Stimulated activated CD4-positive, alpha-beta T cell treated with anti-CD3 and anti-CD28 coated beads, Interleukin-15, amount 100 ng/mL, for 48 hours (primary cell): ENCODE measurements at places on chromosomes 6 and 20.
A peak's percentile ranks its signal among the peaks of the same experiment; 100 is the strongest.

- DNase-seq, result no peak
Measured at GRCh38 chr6:20589266-20589665, 55.0 kb downstream of the CDKAL1 start.

- DNase-seq, result no peak
Measured at GRCh38 chr20:53872561-53873229, 197.7 kb downstream of the BCAS1 start.

DNA sequence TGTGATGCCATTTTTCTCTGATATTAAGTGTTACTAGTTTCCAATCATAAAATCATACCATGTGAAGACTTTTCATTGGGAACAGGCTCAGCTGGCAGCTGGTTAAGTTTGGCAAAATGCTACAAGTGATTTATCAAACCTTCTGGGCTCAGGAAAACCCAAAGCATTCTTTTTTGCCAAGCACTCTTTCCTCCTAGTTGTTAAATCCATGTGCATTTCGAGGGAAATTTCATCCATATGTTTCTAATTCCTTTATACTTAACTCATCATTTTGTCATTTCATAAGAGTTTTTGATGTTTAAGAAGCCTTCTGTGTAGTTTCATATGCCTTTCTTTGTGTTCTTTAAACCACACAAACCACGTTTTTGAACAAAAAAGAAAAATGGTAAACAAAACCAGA, 217.6 kb upstream of the PDE10A start:
- no peak for DNase-seq

- no peak for DNase-seq
Measured at GRCh38 chr6:22598339-22598738, 29.0 kb downstream of the HDGFL1 start.

- no peak for DNase-seq
Measured at GRCh38 chr6:108706649-108707048, 141.6 kb upstream of the ARMC2 start.

DNA sequence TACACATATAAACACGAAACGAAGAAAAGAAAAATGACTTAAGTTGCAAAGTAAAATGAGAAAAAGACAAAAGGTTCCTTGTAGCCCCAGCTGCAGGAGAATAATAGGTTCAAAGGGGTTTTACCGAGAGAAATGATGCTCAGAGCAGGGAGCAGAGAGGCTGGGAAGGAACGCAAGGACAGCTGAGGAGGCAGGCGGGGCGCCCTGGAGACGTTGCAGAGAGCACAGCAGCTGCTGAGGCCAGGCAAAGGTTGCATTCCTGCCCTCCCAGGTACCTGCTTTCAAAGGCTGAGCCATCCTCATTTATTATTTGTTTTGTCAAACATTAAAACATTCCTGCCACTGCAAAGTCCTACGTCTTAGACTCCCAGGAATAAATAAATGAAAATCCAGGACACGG, 16.2 kb upstream of the VAPB start:
- DNase-seq, result no peak

DNA sequence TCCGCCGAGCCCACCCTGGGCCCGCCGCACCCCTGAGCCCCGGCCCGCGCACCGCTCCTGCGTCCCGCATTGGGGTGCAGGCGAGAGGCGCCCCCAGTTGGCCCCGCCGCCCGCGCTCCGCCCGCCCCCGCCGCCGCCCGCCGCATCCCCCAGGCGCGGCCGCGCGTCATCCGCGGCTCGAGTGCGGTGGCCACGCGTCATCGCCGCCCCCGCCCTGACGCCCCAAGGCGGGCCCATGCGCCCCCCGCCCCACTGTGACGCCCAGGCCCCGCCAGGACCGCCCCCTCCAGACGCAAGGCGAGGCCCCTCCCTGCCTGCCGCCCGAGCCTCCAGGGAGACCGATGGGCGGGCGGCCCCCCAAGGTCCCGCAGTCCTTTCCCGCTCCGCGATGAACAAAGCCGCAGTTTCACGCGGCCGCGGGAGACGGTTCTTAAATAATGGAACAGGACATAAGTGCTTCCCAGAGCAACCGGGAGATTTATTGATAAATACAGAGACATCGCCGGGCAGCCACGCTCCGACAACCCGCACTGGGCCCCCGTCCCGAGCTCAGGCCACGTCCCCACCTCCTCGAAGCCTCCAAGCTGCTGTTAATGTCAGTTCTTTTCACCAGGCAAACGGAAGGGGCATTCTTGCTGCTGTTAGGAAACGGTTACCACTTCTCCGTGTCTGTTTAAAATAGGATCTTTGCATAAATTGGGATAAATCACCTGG, at the start of gene ANKRD60:
TSS of gene ANKRD60 (minus strand) at position 170 of the 714 bp plus-strand sequence. CDS start at position 170, 0 bp downstream.
- DNase-seq, result no peak

- DNase-seq, result no peak
Measured at GRCh38 chr6:29559524-29560287, at the start of gene UBD. UBD (minus strand) TSS chr6:29559732; CDS start chr6:29559701, 31 bp downstream.

- no peak for DNase-seq
Measured at GRCh38 chr20:33600981-33601380, 61.1 kb upstream of the C20orf144 start.

DNA sequence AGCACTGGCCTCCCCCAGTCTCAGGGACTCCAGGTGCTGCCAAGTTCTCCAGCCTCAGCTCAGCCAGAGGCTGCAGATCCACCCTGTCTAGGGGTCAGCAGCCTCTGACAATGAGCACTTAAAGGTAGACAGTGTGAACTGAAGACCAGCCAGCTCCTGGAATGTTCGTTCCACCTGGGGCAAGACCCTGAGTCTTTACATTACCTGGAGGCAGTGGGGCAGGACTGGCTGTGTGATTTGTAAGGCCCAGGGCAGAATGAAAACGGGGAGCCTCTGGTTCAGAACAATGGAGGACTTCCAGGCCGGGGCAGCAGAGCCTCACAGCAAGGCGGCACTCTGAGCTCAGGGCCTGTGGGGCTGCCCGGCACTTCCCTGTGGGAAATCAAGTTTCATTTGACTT, 65.0 kb downstream of the CTCFL start:
- DNase-seq, result no peak

GRCh38 chr6:41036186-41036585, 2.8 kb downstream of the UNC5CL start:
- DNase-seq, result no peak

DNA sequence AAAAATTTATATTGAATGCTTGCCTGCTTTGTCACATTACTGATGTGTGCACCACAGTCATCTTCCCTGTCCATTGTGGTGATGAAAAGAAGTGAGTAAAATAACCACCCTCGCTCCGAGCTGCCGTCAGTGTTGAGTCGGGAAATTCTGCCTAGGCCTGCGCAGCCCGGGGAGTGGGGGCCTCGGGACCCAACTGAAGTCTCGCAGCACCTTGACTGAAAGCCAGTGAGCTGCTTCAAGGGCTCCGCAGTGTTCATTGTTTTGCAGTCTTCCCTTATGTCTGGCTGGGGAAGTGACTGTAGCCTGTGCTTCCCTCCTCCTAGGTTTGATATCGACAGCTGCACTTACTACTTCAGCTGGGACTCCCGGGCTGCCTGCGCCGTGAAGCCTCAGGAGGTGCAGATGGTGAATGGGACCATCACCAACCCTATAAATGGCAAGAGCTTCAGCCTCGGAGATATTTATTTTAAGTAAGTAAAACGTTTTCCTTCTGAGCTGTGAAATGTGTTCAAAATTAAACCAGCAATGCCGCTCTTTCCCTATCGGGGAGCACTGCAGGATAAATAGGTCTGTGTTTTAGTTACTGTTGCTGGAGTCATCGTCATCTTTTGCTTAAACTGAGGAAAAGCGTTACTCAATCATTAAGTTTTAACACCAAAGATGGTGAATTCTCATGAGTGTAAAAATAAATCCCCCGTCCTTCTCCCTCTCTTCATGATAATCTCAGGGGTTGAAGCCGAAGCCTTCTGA, 32.7 kb upstream of the SLC22A1 start:
- DNase-seq, result no peak

GRCh38 chr20:5463007-5463686, 146.4 kb upstream of the PROKR2 start:
- no peak for DNase-seq

DNA sequence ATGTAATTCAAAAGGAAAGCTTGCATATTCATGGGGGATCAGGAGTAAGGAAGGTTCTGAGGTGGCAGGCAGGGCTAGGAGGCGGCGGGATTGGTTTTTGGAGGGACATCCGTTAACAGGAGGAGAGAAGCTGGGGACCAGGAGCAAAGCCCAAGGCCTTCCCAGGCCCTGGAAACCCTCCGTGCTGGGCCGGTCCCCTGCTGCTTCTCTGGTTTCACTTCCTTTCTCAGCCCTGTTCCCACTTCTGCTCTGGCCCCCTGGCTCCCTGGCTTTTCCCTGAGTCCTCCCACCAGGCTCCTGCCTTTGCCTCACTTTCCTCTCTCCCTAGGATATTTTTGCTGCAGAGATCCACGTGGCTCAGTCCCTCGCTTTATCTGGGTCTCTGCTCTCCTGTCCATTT, 26.4 kb upstream of the SALL4 start:
- no peak for DNase-seq

GRCh38 chr6:168050225-168050880, 28.7 kb downstream of the FRMD1 start:
- DNase-seq, result no peak

GRCh38 chr6:170089963-170090362, 200.9 kb downstream of the DLL1 start:
- DNase-seq, result no peak

- no peak for DNase-seq
Measured at GRCh38 chr20:38579921-38580320, 1.1 kb upstream of the ADIG start.

DNA sequence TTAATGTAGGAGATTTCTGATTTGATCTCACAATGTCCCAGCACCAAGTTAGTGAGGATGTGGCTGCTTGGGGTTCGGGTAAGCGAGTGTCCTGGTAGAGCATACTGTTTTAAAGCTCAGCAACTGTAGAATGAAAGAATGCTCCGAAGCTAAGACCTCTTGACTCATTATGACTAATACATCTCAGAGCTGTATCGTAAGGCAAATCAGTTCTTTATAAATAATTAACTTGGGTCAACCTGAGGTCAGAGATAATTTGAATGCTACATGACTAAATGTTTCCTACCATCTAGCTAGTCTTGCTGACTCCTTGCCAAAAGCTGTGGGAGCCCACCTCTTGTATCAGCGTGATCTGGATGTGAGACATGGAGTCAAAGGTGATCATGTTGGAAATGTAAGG, 128.8 kb upstream of the PDE7B start:
- DNase-seq, result no peak

- DNase-seq, result no peak
Measured at GRCh38 chr6:47106721-47107197, 64.6 kb upstream of the ADGRF1 start.

DNA sequence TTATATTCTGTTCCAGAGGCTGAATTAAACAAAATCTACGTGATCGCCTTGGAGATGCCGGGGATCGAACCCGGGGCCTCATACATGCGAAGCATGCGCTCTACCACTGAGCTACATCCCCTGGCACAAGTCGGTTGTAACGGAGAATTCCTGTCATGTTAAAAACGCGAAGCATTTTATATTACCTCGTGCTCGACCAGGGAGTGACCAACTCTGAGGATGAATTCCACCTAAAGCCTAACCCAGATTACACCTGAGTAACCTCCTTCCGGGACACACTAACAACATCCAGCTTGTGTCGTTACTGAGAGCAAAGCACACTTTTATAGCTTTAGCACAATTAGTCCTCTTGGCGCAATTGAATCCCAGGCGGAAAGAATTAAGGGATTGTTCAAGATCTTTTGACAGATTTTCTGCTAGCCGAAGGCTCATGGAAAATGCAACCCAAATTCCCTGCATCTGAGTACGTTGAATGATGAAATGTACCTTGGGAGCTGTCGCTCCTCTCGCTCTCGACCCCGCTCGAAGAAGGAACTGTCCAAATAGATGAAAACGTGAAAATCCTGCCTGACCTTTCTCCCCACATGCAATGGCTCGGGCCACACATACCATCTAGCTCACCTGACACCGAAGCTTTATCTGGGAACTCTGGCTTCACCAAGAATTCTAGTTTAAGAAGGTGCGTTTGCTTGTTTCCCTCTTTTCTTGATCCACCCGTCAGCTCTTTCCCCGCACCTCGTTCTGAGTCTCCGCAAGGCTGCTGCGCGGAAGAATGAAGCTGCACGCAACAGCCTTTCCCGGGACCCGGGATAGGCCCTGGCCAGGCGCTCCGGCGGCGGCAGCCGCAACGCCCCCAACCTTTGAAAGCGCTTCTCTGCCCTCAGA, 148.3 kb downstream of the GPX5 start:
- DNase-seq, result peak; percentile 59

DNA sequence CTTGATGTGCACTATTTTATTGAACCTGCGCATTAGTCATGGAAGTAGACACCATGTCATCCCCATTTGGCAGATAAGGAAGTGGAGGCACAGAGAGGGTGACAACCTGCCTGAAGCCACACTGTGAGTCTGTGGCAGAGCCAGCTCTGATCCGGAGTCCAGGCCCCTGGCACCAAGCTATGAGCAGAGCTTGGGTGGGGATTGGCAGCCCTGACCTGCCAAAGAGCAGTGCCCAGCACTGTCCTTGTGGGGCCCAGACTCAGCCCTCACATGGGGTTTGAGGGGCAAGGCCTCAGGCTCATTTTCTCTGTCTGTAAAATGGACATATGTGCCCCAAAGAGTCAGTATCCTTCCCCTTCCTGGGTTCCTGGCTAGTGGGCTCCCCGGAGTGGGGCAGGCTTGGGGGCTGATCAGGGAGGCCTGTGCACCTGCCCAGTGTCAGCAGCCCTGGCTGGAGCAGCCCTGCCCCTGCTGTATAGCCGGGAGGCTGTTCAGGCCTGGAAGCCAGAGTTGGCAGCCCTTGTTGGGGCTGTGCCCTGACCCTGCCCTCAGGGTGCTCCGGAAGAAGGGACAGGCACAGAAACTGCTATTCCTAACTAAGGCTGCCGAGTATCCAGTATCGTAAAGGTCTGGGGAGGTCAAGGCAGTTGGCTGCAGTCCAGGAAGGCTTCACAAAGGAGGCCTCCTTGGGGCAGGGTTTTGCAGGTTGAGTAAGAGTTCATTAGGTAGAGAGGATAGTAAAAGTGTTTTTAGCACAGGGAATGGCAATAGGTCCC, 38.7 kb downstream of the TGM2 start:
- no peak for DNase-seq

GRCh38 chr6:88665131-88665530, 298.3 kb downstream of the RNGTT start:
- DNase-seq, result no peak

GRCh38 chr20:4009309-4009708, 6.0 kb downstream of the RNF24 start:
- no peak for DNase-seq

- no peak for DNase-seq
Measured at GRCh38 chr20:49916146-49917002, 1.0 kb upstream of the SPATA2 start.

GRCh38 chr6:50836231-50836630, 17.6 kb downstream of the TFAP2B start:
- DNase-seq, result no peak

- DNase-seq, result no peak
Measured at GRCh38 chr6:29875257-29875656, 47.6 kb downstream of the HLA-G start.

DNA sequence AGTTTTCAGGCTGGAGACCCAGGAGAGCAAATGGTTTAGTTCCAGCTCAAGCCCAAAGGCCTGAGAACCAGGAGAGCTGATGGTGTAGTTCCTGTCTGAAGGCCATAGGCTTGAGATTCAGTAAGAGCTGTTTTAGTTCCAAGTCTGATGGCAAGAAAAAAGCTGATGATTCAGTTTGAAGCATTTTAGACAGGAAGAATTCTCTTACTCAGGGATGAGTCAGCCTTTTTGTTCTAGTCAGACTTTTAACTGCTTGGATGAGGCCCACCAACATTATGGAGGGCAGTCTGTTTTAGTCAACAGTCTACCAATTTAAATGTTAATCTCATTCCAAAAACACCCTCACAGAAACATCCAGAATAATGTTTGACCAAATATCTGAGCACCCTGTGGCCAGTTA, 2.5 kb downstream of the ZSCAN26 start:
- no peak for DNase-seq
